ENCODE measurements at places on chromosomes 13 and 19. TPM values are rescaled to one million over a fixed set of nuclear protein-coding genes. Genes with fewer than 3 reads are reported as not detected.

ZSWIM9 gene
- total RNA-seq, result 28.0 TPM

KLK1 gene
- not detected for total RNA-seq

GPR12 gene
- total RNA-seq, result 0.18 TPM

TICAM1 gene
- total RNA-seq, result 1.8 TPM

- H3K4me1 ChIP-seq, result no peaks in the 10 kb centered on the region
- H3K4me3 ChIP-seq, result no peak overlapping the region
- no peak overlapping the region for H3K27ac ChIP-seq
Observed at GRCh38 chr13:44181931-44182330, 191.7 kb upstream of the SERP2 start.

DNA sequence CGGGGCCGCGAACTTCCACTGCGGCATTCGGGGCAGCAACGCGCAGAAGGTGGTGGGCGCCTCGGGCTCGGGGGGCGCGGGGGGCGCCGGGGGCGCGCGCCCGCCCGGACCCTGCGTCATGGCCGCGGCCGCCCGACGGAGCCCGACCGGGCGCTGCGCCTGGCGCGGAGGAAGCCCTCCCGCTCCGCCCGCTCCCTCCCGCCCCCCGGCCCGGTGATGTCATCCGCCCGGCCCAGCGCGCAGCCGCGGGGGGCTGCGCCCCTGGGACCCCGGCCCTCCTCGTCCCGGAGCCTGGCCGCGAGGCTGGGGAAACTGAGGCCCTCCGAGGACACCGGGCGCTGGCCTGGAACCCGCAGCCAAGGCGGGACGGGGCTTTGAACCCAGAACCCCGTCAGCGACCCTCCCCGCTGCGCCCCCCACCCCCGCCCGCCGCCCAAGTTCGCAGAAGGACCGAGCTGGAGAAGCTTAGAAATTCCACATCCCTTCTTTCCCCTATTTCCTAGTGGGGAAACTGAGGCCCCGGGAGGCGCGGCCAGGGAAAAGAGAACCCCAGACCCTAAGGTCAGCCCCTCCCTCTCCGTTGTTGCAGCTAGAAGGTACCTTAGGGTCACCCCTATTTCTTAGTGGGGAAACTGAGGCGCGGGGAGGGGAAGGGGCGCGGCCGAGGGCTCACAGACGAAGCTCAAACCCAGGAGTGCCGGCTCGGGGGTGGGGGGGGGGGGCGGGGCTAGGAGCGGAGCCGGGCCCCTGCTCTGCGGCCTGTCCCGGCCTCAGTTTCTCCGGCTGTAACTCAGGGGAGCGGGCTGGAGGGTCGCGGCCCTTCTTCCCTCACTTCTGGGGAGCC, at the start of gene SHC2:
SHC2 (minus strand) TSS at position 157 of the 844 bp plus-strand sequence; CDS start at position 120, 37 bp downstream.
- H3K27me3 ChIP-seq, result no peaks in the 10 kb centered on the region
- H3K36me3 ChIP-seq, result no peaks in the 10 kb centered on the region
- DNase-seq, result peak; percentile 45
- H3K4me3 ChIP-seq, result peak within 1 kb of the TSS; percentile 73
- peak within 1 kb of the TSS; percentile 84 for H3K27ac ChIP-seq

GRCh38 chr13:26528527-26528926, 29.0 kb upstream of the WASF3 start:
- no peak overlapping the region for H3K4me3 ChIP-seq
- H3K4me1 ChIP-seq, result no peaks in the 10 kb centered on the region
- no peaks in the 10 kb centered on the region for H3K27me3 ChIP-seq
- DNase-seq, result no peak

DNA sequence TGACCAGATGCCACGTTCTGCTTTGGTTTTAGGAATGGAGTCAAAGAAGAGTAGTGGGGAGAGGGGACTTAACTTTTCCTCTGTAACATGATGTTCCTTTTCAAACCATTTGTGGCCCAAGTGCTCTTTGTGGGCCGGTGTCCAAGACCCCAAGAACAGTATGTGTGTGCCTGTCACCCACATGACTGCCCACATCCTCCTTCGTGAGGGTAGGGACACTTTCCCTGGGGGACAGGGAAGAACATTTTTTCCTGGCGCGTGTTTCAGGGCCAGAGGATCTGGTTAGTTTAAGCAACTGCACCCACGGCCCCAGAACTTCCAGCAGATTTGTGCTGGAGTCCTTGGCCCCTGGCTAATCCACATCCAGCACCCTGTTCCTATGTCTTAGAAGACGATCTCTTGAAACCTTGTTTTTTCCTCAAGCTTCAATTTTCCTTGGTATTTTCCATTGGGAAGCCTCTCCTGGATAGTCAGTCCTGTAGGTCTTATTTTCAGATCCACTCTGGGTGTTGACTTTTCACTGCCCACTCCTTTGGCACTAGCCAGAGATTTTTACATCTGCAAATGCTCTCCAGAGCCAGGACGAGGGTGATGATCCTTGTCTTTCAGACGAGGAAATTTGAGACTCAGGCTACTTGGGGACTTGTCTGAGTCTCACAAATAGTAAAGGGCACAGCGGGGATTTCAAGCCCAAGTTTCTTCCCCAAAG, 10.8 kb upstream of the CCDC97 start:
- peaks cover 86% of the 10 kb centered on the region for H3K36me3 ChIP-seq
- H3K27ac ChIP-seq, result no peak overlapping the region
- no peaks in the 10 kb centered on the region for H3K27me3 ChIP-seq
- H3K4me3 ChIP-seq, result no peak overlapping the region
- DNase-seq, result no peak
- H3K4me1 ChIP-seq, result peaks cover 58% of the 10 kb centered on the region

DNA sequence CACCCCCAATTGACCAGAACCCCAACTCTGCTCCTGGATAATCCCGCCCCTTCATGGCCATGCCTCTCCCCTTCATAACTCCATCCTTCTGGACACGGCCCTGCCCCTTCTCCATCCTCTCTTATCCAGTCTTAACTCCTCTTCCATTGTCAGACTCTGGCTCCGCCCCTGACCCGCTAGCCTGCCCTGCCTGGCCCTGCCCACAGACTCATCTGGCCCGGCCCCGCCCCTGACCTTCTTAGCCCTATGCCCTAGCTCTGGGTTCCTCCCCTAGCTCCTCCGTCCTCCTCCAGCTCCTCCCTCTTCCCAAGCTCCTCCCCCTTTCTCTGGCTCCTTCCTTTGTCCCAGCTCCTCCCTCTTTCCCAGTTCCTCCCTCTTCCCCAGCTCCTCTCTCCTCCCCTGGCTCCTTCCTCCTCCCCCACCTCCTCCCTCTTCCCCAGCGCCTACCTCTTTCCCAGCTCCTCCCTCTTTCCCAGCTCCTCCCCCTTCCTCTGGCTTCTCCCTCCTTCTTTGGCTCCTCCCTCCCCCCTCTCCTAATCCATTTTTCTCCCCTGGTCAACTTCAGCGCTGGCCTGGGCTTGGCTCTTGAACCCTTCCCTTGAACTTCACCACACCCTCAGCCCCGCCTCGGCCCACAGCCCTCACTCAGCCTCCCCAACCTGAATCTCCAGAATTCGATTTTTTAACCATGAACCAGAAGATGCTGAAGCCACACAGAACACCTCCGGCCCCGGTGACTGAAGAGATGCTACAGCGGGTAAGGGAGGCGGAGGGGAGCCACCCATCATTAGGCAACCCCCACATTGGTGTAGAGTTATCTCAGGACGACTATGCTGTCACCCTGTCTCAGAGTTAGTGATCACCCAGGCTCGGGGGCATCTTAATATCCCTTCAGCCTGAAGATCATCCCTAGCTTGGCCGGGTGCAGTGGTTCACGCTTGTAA, 9.2 kb upstream of the ZNF358 start:
- peak; percentile 86 for DNase-seq
- no peaks in the 10 kb centered on the region for H3K36me3 ChIP-seq
- H3K4me3 ChIP-seq, result no peak overlapping the region
- H3K27ac ChIP-seq, result no peak overlapping the region

GRCh38 chr19:28482221-28482620, 730.7 kb downstream of the UQCRFS1 start:
- H3K4me3 ChIP-seq, result no peak overlapping the region
- no peaks in the 10 kb centered on the region for H3K36me3 ChIP-seq
- H3K27me3 ChIP-seq, result no peaks in the 10 kb centered on the region
- no peak overlapping the region for H3K27ac ChIP-seq
- H3K4me1 ChIP-seq, result peaks cover 6% of the 10 kb centered on the region

DNA sequence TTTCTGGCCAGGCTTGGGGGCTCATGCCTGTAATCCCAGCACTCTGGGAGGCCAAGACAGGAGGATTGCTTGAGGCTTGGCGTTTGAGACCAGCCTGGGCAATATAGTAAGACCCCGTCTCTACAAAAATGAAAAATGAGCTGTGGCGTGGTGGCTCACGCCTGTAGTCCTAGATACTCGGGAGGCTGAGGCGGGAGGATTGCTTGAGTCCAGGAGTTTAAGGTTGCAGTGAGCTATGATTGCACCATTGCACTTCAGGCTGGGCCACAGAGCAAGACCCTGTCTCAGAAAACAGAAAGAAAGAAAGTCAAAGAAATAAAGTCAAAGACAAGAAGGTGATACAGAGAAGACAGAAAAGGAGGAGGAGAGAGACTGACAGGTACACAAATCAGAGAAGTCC, 2.5 kb upstream of the CACNG6 start:
- H3K4me3 ChIP-seq, result no peak overlapping the region
- no peak for DNase-seq
- H3K27ac ChIP-seq, result no peak overlapping the region
- no peaks in the 10 kb centered on the region for H3K36me3 ChIP-seq

- no peak overlapping the region for H3K4me3 ChIP-seq
- H3K27me3 ChIP-seq, result peaks cover 6% of the 10 kb centered on the region
- H3K27ac ChIP-seq, result no peak overlapping the region
- no peaks in the 10 kb centered on the region for H3K36me3 ChIP-seq
- DNase-seq, result no peak
Observed at GRCh38 chr19:4738734-4739133, 15.1 kb upstream of the DPP9 start.
